ENCODE measurements at places on chromosomes 12 and 14. TPM values are rescaled to one million over a fixed set of nuclear protein-coding genes. Genes with fewer than 3 reads are reported as not detected.

Gene NTN4
- 12.4 TPM for total RNA-seq

Gene LIN7A
- total RNA-seq = 0.17 TPM

DNA sequence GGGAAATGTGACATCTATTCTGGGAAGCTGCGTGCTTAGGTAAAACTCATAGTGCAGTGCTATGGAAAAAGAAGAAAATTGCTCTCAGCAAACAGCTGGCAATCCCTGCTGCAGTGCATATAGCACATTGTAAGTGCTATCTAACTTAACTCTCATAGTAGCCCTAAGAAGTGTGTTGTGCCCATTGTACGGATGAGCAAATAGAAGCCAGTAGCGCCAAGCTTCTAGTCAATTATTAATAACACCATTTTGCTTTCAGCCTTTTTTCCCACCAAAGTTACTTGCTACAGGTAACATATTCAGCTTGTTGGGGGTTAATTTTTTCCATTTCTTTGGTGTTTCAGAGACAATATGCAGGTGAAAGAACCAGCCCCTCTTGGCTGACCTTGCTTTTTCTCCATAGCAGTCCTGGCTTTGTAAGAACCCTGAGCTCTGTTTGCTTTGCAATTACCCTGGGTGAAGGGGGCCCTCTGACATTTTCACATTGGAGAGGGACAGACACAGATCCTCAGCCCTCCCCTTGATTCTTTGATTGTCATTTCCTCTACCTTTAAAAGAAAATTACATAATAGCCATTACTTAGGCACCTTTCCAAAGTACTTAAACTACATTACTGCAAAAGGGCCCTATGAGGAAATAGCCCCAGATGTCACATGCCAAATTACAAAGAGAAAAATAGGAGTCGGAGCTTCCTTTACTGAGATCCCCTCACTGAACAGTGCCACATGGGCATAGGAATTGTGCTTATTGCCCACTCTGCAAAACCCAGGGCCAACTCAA, 576.2 kb upstream of the TBX3 start:
- no peak for DNase-seq

- DNase-seq = no peak
These were observed 120.2 kb upstream of the RFLNA start for GRCh38 chr12:124174451-124175348.

DNA sequence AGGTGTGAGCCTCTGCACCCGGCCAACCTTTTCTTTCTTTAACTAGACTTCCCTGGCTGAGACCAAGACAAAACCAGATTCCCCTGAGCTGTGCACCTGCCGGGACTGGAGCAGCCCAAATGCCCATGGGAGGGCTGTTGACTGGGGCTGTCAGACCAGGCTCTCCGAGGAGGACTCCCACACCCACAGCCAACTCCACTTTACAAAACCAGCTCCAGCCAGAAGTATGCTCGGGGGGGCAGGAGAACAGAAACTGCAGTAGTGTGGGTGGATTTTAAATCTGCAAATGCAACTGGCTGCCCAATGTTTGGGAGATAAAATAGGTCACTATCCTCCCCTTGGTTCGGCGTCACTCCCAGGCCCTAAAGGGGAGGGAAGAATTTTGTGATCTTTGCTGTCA, 78.5 kb downstream of the VCPKMT start:
- DNase-seq = no peak

Gene SYT10
- total RNA-seq = 0.32 TPM

GRCh38 chr14:80607430-80608190, 333.9 kb downstream of the CEP128 start:
- DNase-seq = no peak

Gene RDH12
- not detected for total RNA-seq

DNA sequence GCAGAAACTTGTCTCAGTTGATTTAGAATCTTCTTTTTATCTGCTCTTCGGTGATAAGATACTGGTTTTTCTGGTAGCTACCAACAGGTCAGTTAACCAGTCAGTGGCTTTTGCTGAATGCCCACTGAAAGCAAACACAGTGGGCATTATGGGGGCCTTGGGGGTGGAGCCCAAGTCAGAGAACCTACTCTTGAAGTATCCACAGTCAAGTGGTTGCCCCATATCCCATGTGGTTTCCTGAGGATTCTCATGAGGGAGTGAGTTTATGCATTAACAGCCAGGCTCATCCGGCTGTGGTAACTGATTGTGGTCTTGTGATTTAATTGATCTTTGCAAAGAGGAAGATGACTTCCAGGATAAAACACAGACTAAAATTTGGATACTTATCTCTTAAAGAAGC, 83.7 kb downstream of the ST8SIA1 start:
- DNase-seq = no peak

Gene NGB
- not detected for total RNA-seq

- DNase-seq = peak; percentile 47
These were observed 17.8 kb downstream of the FBXL14 start for GRCh38 chr12:1576410-1577241.

DNA sequence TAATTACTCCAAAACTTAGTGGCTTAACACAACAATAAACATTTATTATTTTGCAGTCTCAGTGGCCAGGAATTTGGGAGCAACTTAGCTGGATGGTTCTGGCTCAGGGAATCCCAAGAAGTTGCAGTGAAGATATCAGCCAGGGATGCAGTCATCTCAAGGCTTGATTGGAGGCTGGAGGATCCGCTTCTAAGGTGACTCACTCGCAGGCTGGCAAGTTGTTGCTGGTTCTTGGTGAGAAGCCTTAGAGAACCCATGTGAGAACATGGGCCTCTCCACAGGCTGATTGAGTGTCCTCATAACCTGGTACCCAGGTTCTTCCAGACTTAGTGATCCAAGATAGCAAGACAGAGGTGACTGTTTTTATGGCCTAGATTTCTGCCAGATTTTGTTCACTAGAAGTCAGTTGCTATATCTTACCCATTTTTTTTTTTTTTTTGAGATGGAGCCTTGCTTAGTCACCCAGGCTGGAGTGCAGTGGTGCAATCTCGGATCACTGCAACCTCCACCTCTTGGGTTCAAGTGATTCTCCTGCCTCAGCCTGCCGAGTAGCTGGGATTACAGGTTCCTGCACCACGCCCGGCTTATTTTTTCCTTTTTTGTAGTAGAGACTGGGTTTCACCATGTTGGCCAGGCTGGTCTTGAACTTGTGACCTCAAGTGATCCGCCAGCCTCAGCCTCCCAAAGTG, 32.5 kb downstream of the BRMS1L start:
- no peak for DNase-seq

Gene HNF1A
- 18.0 TPM for total RNA-seq
